Stimulated activated CD4-positive, alpha-beta T cell treated with anti-CD3 and anti-CD28 coated beads, TNF-alpha, amount 100 ng/mL, for 1 hour (primary cell): ENCODE measurements at places on chromosomes 16 and 17.

- no peak for DNase-seq
Observed at GRCh38 chr17:79797492-79798298, 818 bp upstream of the CBX8 start.

DNA sequence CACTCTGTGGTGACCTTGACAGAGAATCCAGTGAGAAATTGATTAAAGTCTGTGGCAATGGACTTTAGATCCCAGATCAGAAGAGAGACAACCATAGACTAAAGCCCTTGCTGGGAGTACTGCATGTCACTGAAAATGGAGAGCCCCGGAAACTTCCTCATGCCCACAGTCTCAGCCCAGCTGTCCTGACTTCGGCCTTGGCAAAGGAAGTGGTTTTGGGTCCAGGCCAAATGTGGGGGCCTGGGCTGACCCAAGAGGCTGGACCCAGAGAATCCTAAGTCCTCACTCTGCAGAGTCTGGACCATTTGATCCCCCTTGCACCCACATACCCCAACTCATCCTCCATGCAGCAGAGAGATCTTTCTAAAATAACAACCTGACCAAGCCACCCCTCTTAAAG is 4.7 kb upstream of the BEAN1 start:
- no peak for DNase-seq

GRCh38 chr17:34173241-34173640 is 81.8 kb upstream of the CCL2 start:
- DNase-seq, result no peak

GRCh38 chr17:12983991-12984884 is 33.6 kb downstream of the ELAC2 start:
- DNase-seq, result no peak

GRCh38 chr16:57574646-57575467 is 32.4 kb downstream of the ADGRG5 start:
- DNase-seq, result no peak

DNA sequence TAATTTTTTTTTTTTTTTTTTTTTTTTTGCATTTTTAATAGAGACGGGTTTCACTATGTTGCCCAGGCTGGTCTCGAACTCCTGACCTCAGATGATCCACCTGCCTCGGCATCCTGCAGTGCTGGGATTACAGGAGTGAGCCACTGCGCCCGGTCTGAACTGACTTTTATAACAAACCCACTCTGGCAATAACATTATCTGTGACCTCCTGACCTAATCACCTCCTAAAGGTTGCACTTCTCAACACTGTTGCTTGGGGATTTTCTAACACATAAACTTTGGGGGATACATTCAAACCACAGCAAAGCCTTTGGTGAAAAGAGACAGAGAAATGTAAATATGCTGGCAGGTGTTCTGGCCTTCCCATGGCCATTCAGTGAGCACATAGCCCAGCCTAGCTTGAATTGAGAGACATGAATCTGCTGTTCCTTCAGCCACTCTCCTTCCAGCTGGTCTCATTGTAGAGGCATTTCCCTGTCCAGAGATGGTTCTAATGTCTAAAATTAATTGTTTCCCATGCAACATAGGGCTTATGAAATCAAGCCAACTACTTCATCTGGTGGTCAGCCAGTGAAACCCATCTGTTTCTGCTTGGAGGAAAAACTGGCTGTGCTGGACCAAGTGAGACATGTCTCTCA is 28.3 kb downstream of the LYRM1 start:
- no peak for DNase-seq

DNA sequence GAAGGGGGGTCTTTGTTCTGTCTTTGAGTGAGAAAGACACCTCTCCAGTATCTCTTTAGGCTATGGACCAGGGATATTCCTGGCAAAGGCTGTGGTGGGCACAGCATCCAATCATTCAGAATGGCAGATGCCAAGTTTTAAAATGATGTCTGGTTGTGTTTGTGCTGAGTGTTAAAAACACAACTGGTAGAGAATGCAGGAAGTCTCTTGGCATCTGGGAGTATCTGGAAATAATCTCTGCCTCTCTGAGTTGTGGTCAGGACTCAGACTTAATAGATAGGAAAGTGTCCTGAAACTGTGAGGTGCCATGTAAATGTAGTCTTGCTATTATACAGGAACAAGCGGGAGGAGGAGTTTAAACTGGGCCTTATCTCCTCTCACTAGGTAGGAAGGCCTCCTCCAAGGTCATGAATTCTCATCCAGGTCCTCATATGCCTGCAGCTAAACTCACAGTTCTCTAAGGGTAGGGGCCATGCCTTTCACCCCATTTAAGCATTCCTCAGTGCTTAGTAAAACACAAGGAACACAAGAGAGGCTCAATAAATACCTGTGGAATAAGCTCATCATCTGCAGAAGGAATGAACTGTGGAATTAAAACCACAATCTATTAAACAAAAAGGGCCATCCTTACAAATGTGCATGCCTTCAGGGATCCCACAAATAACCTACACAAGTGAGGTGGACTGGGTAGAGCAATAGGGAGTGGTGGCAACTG is 317.6 kb downstream of the CBLN1 start:
- no peak for DNase-seq

DNA sequence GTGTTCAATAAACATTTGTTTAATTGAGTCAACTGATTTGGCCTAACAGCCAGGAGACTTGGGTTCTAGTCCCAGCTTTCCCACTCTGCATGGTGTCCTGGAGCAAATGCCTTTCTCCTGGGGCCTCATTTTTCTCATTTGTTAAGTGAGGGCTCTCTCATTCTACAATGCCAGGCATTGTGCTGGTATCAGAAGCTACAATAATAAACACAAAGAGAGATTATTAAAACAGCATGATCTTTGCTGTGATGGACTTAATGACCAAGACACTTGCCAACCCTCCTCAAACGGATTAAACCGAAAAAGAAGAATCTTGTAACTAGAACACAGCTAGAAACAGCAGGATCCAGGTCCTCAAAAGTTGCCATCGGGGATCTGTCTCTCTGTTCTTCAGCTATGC is 4.8 kb upstream of the VAMP2 start:
- DNase-seq, result no peak

- DNase-seq, result no peak
Observed at GRCh38 chr17:9004132-9004960, 17.0 kb upstream of the NTN1 start.

DNA sequence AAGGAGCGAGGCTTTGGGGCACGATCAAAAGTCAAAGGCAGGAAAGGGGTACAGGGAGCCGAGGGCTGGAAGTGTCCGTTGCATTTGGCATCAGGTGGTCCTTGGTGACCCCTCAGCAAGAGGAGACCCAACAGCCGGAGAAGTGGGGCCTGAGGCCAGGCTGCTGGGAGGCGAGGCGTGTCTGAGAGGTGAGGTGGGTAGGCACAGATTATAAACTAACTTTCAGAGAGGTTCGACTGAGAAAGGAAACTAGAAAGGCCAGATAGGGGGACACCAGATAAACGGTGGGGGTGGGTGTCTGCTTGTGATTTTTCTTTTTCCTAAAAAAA is 3.6 kb downstream of the PECAM1 start:
- no peak for DNase-seq

DNA sequence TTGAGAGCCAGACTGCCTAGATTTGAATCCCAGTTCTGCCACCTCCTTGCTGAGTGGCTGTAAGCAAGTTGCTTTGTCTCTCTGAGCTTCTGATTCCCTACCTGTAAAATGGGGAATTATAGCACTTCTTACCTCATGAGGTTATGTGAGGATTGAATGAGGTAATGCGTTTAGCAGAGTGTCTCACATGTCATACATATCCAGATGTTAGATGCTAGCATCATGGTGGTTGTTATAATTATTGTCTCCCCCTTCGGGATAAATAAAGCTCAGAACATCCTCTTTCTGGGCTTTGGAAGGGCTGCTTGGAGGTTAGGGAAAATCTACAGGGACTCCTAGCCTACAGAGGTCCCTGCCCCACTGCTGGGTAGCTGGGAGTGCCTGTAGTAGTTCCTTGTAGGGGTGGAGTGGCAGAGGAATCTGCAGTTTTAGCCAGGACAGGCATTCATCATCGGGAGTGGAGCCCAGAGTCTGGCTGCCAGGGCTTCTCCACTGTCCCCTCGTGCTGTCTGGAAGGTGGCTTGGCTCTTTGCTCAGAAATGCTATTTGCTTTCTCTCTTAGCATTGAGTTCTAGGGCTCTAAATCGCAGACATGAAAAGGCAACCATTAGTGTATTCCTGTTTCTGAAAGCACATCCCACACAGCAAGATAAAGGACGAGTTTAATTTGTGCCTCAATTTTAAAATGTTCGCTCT is 137.9 kb upstream of the CACNG3 start:
- DNase-seq, result no peak

DNA sequence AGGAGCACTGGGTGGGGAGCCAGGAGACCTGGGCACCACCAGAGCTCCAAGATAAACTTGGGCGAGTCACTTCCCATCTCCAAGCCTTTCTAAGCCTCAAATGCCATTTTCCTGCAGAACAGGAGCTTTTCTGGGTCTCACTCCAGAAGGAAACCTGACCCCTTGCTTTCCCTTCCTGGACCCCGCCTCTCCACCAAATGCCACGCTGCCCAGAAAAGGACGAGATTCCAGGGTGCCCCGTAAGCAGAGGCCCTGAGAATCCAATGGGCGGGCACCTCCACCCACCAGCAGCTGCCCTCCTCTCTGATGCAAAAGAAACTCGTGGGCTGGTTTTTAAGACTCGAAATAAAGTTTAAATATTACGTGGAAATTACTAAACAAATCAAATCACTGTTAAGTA is 31.3 kb downstream of the ZNF423 start:
- no peak for DNase-seq

DNA sequence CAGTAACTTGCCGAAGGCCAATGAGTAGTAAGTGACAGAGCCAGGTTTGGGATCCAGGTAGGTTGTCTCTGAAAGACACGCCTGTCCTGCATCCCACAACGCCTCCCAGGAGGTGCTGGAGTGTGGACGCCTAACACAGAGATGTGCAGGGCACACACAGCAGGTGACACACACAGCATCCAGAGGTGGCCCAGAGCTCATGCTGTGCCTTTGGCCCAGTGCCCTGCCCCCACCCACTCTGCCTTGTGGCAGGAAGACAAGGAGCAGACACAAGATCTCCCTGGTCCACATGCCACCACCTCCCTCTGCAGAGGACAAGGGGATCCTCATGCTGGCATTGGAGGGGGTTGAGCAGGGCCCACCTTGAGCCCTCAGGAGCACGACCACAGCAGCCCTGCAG is 14.7 kb upstream of the STH start:
- no peak for DNase-seq

GRCh38 chr17:81285894-81286293 is 9.2 kb downstream of the SLC38A10 start:
- no peak for DNase-seq

- DNase-seq, result no peak
Observed at GRCh38 chr16:9154567-9155410, 63.3 kb downstream of the HAPSTR1 start.

DNA sequence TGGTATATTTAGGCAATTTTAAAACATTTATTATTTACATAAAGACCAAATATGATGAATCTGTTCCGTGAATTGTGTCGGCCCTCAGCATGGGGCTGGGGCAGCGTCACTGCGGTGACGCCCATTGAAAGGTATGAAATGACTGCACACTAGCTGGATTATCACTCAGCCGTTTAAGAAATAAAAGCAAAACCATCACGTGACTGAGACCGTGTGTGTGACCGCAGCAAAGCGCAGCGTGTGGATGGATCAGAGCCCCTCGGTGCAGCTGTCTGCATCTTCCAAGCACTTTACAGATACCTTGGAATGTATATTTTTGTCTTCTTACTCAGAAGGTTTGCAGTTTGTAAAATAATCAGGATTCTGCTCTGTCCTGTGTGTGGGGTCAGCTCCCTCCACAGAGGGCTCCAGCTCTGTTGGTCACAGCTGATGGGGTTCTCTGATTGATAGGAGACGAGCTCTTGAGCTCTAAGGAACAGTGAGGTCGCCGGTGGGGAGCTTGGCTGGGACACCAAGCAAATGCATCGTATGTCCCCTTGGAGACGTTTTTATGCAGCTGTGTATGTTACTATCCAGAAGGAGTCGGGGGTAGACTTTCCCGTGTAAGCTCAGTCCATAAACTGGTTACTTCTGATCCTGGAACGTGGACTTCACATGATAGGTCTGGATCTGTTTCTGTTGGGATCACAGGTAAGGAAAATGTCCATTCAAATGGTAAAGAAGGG is 45.1 kb downstream of the WDR45B start:
- no peak for DNase-seq

DNA sequence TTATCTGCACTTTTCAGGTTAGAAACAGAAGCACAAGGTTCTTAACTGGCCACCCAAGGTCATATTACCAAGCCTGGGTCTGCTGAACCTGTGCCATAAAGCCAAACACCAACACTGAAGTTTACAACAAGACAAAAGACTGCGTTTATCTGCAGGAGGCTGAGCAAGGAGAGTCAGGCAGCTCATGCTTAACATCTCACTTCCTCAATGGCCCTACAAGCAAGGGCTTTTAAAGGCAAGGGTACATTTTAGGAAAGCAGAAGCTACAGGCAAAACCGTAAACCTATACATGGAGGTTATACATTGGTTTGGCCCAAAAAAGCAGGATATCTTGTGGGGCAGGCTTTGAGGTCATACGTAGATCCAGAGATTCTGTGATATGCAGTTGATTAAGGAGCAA is 91.2 kb downstream of the GNAO1 start:
- DNase-seq, result no peak

DNA sequence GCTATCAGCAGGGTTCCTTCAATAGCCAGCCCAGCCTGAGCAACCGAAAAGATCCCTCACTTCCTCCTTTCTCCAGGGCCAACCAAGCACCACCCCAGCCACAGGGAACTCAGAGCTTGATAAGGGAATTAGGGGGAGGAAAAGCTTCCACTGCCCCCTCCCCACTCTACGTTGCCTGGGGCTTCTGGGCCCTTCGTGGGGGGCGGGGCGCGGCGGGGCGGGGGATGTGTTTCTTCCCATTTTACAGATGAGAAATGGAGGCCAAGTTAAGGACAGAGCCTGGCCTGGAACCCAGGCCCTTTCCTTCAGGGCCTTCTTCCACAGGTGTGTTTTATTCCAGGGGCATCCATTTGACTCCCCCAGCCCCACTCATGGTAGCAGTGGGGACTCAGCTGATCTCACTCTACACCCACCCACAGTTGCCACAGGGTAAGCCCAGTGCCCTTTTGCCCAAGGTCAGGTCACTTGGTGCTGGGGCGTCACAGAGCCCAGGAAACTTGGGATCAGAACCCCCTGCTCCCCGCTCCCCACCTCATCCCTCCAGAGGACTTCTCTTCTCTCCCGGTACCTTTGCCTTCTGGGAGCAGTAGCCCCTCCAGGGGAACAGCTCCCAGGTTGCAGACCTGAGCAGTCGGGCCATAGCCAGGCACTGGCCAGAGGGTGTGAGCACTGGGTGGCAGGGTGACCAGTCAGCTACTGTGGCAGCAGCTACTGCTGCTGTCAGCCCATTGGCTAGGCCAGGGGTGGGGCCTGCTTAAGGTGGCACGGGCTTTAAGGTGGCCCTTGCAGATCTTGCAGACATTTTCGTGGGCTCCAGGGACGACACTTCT is at the start of gene LDHD:
Gene LDHD (minus strand): TSS at position 700 of the 830 bp plus-strand sequence. CDS start 60 bp downstream, at position 640.
- DNase-seq, result no peak

- no peak for DNase-seq
Observed at GRCh38 chr16:10878328-10878643, 1.3 kb downstream of the CIITA start.
